ENCODE measurements at places on chromosomes 11 and 22.

DNA sequence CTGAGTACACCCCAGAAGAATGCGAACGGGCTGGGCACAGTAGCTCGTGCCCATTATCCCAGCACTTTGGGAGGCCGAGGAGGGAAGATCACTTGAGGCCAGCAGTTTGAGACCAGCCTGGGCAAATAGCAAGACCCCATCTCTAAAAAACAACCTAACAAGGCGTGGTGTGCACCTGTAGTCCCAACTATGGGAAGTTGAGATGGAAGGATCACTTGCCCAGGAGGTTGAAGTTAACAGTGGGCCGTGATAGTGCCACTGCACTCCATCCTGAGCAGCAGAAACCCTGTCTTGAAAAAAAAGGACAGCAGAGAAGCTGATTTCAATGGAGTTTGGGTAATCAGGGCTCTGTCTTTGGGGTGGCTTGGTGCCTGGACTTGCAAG is 3.3 kb downstream of the RPLP2 start:
- DNase-seq, result no peak

- DNase-seq, result peak; percentile 7
Observed at GRCh38 chr22:21766691-21767462, 31.3 kb upstream of the YPEL1 start.

DNA sequence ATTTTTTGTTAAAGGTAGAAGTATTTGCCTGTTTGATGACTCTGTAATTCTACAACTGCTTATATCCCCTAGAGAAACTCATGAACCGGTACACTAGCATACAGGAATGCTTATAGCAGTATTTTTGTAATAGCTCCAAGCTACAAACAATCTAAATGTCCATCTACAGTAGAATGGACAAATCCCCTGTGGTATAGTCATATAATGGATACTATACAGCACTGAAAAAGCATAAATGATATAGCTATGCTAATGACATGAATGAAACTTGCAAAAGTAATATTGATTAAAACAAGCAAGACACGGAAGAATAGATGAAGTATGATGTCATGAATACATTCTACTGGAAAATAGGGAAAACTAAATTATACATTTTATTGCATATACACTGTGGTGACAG is 142.9 kb downstream of the CEP164 start:
- no peak for DNase-seq

GRCh38 chr11:82738091-82738490 is 4.4 kb upstream of the FAM181B start:
- DNase-seq, result no peak

- DNase-seq, result no peak
Observed at GRCh38 chr22:29257751-29258181, 10.0 kb downstream of the RHBDD3 start.

DNA sequence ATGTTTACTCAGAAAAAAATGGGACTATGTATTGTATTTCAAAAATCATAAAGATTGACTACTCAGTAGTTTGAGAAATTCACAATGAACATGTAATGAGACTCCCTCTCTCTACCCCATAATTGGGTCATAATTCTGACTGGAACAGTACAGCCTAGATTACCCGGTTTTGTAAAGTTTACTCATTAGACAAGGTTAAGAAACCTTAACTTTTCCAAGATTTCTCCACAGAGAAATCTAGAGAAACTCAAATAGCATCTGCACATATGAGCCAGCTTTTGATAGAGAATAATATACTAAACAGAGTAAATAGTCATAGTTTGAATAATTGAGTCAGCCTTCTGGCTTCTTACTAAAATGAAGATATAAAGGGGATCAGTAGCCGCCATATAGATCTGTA is 331.1 kb upstream of the MPPED2 start:
- DNase-seq, result no peak

DNA sequence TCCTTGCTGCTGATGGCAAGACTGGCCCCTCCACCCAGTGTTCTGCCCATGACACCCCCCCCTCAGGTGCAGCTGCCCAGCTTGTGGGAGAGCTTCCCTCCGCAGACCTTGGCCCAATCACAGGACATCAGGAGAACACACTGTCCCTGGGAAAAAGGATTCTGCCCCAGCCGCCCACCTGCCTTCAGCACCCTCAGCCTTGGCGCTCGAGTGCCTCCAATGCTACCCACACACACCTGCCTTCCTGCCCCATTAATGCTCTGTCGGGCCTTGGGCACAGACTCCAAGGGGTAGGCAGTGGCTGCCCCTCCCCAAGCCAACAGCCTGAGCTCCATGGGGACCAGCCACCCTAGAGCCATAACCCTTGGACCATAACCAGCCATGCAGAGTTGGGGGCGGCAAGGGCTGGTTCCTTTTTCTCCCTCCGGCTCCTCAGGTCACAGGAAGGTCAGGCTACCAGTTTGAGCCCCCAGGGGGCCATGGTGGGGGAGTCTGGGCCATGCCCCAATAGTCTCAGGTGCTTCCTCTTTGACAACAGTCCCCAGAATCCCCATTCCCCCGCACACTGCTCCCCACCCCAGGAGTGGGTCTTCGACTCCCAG is 1.3 kb upstream of the ZNF70 start:
- no peak for DNase-seq

GRCh38 chr11:67442504-67443404 is 522 bp downstream of the CORO1B start:
- DNase-seq, result no peak

DNA sequence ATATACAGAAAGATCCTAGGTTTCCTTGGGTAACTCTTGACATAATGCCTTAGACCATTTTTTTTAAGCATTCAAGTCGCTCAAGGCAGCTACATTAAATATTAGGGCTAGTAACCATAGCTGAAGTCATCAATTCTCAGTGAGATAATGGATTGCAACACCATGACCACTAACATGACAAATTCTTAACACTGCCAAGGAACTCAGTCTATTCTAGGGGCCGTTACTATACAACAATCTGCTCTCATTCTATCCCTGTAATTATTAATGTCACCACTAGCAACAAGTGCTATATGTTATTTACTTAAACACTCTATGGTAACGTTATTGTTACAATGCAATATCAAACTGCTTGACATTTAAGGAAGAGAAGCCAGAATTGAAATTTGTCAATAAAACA is 3.2 kb upstream of the STK33 start:
- no peak for DNase-seq

- no peak for DNase-seq
Observed at GRCh38 chr11:131350872-131351271, 19.5 kb upstream of the NTM start.

GRCh38 chr22:49793296-49793695 is 34.4 kb downstream of the BRD1 start:
- no peak for DNase-seq

DNA sequence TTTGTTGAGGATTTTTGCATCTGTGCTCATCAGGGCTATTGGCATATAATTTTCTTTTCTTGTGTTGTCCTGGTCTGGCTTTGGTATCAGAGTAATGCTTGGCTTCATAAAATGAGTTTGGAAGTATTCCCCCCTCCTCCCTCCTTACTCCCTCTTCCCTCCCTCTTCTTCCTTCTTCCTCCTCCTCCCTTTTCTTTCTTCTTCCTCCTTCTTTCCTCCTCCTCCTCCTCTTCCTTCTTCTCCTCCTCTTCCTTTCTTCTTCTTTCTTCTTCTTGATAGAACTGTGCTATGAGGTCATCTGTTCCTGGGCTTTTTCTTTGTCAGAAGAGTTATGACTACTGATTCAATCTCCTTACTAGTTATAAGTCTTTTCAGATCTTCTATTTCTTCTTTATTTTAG is 10.1 kb downstream of the BIRC2 start:
- DNase-seq, result no peak

DNA sequence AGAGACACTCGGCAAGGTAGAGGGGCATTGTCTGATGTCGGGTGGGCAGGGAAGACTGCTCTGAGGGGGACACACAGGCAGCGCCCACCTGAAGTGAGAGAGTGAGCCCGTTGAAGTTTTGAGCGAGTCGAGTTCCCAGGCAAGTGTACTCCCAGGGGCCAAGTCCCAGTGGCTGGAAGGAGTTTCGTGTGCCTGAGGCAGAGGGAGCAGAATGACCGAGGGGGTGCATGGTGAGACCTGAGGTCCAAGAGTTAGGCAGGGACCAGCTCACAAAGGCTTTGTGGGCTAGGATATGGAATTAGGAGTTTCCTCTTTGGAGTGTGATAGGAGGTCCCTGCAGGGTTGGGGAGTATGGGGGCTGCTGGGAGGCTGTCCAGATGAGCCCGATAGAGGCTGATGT is 6.2 kb downstream of the SCN2B start:
- DNase-seq, result no peak

DNA sequence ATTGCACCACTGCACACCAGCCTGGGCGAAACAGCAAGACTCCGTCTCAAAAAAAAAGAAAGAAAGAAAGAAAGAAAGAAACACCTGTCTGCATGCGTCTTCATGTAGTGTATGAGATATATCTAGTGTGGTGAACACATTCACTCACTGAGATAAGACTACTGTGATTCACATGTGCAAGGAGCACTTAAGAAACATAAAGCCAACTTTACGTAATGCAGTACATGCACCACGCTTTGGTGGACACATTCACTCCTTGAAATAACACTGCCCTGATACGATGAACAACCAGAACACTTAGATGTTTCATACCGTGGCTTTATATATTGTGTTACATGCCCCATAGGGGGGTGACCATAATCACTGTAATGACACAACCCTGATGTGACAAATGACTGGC is 96.0 kb downstream of the MICAL3 start:
- DNase-seq, result no peak

GRCh38 chr11:69096473-69096872 is 47.7 kb downstream of the TPCN2 start:
- DNase-seq, result no peak

GRCh38 chr11:109490953-109491635 is 69.1 kb downstream of the C11orf87 start:
- no peak for DNase-seq

DNA sequence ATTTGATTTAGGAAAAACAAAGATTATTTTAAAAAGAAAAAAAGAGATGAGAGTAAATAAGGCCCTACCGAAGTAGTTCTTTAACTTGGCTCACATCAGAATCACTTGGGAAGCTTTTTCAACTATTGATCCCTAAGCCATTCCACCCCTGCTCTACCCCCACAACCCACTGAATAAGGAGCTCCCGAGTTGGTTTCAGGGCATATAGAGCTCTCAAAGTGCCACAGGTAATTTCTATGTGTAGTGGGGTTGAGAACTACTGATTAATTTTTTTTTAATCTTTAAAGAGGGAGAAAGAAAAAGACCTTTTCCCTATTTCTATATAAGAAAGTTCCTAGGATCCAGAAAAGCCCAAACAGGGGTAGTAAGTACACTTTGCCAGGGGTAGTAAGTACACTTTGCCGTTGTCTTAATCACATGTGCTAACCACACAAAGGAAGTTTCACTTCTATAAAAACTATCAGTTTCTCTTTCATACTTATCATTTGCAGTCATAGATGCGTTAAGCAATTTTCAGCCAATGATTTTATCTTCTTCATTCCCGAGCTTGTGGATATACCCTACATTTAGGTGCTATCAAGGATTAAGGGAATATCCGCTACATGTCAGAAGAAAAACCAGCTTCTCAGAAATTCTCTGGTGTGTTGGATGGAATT is 108.4 kb upstream of the ZC3H12C start:
- DNase-seq, result no peak

GRCh38 chr11:120310870-120311269 is 14.2 kb upstream of the TLCD5 start:
- DNase-seq, result no peak

- no peak for DNase-seq
Observed at GRCh38 chr11:26121466-26121865, 210.5 kb upstream of the ANO3 start.

GRCh38 chr11:46876471-46876870 is 30.4 kb upstream of the CKAP5 start:
- no peak for DNase-seq

GRCh38 chr11:123413636-123414035 is 16.4 kb upstream of the GRAMD1B start:
- no peak for DNase-seq

GRCh38 chr11:108984523-108984922 is 319.7 kb downstream of the DDX10 start:
- DNase-seq, result no peak

DNA sequence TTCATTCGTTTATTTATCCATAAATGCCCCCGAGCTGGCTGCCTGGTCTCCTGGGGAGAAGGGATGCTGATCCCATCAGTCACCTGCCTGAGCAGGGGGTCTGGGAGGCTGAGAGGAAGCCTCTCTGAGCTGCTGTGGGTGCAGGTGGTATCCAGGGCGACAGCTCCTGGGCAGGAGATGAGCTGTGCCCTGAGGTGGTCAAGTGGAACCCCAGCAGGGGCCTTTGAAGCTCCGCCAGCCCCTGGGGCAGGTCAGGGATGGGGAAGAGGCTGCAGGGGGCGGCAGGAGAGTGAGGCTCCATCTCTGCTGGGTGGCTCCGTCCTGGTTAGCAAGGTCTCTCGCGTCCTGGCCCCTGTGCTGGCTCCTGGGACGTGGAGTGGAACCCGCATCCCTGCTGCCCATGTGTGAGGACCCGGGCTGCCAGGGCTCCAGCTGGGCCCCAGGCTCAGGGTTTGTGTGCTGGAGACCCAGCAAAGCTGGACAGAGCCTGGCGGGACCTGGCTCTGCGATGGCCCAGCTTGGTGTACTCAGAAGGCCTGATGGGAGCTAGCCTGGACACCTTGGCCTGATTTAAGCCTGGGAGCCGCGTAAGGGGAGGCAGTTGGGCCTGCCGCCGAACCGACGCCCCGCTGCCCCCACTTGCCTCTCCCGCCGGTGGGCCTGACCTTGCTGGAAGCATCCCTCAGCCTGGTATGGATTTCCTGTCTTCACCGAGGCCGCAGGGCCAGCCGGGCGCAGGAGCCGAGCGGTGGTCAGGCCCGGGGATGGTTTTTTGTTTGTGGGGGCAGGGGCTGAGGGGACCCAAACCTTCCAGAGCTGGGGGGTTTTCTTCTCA is 44.5 kb downstream of the RTN4R start:
- DNase-seq, result no peak

DNA sequence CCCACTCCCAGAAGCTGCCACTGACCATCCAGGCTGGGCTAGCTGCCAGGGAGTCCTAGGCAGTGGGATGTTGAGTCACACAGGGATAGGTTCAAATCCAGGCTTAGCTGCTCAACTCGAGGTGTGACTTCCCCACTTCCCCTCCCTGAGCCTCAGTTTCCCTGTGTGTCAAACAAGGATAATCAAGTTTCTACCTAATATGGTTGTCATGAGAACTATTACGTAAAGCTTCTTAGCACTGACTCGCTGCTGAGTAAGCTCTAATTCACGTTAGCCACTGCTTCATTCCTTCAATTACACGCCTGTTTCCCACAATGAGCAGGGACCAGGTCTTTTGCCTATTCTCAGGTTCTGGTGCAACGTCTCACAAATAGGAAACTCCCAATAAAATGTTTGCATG is 67.7 kb downstream of the SEZ6L start:
- DNase-seq, result no peak

DNA sequence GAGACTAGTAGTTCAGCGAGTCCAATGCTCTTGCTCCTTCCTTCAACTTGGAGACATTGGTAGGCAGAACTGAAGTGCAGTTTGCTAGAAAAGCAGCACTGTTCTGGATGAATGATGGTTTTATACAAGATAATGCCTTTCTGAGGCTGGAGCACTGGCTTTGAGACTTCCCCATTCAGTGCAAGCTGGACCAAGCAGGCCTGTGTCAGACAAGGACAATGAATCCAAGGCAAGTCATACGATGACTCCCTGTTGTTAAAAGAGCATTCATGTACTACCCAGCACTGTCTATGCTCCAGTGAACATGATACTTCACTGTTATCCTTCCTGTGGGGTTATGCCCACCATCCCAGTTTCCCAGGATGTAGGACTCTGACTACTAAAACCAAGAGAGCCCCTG is 242.3 kb upstream of the RAG2 start:
- no peak for DNase-seq
